Activated T-cell treated with anti-CD3 and anti-CD28 coated beads, Interleukin-2, amount 50 U/mL, for 4 hours (primary cell): ENCODE measurements at places on chromosomes 1 and 21. TPM values are rescaled to one million over a fixed set of nuclear protein-coding genes. Genes with fewer than 3 reads are reported as not detected.

Gene ESPN
- total RNA-seq: 0.42 TPM

Gene PLA2G2C
- not detected for total RNA-seq

Gene SLC9C2
- total RNA-seq: not detected

Gene ARHGEF16
- total RNA-seq: not detected

Gene OSCP1
- total RNA-seq: 1.5 TPM

Gene CNIH3
- total RNA-seq: 0.71 TPM

Gene TNFRSF18
- total RNA-seq: 155 TPM

Gene PGM1
- 23.8 TPM for total RNA-seq

Gene RSPH1
- total RNA-seq: not detected

Gene KRTAP7-1
- total RNA-seq: not detected

Gene RIPPLY3
- not detected for total RNA-seq

Gene IGSF3
- total RNA-seq: 4.0 TPM

Gene TFF1
- not detected for total RNA-seq

Gene VN1R5
- total RNA-seq: not detected

Gene VANGL2
- total RNA-seq: 0.08 TPM

Gene PTGER3
- total RNA-seq: 0.14 TPM

Gene TSACC
- total RNA-seq: not detected

Gene TFF2
- not detected for total RNA-seq

Gene C1orf146
- not detected for total RNA-seq

Gene HTR1D
- total RNA-seq: not detected

Gene PADI3
- not detected for total RNA-seq

Gene SAMD11
- total RNA-seq: not detected

Gene FAM78B
- total RNA-seq: 0.90 TPM

Gene PKP1
- total RNA-seq: not detected

Gene ACKR1
- not detected for total RNA-seq

Gene MRPL55
- 82.3 TPM for total RNA-seq

Gene TEX38
- total RNA-seq: not detected

Gene EPHX1
- total RNA-seq: 1.9 TPM

Gene BTBD8
- 0.35 TPM for total RNA-seq

Gene ABCA4
- not detected for total RNA-seq

Gene S1PR1
- total RNA-seq: 97.7 TPM

Gene TCP10L
- total RNA-seq: 1.1 TPM

Gene PTPN22
- total RNA-seq: 49.3 TPM

Gene KIAA1614
- total RNA-seq: 0.16 TPM

Gene NCMAP
- not detected for total RNA-seq

Gene MAP1LC3C
- total RNA-seq: not detected

Gene OR2T35
- total RNA-seq: not detected

Gene BGLAP
- total RNA-seq: 2.4 TPM

Gene TTLL10
- not detected for total RNA-seq

Gene NOS1AP
- 0.13 TPM for total RNA-seq

Gene SLC45A3
- 1.1 TPM for total RNA-seq

Gene VSIG8
- not detected for total RNA-seq

Gene GJA9
- total RNA-seq: not detected

Gene VHLL
- total RNA-seq: not detected

Gene RXFP4
- not detected for total RNA-seq

Gene GNAT2
- total RNA-seq: 0.19 TPM

Gene TMEM269
- 0.10 TPM for total RNA-seq

Gene SLC5A9
- not detected for total RNA-seq

Gene FALEC
- total RNA-seq: not detected
